ENCODE measurements at places on chromosomes 6 and 20. TPM values are rescaled to one million over a fixed set of nuclear protein-coding genes. Genes with fewer than 3 reads are reported as not detected.

DNA sequence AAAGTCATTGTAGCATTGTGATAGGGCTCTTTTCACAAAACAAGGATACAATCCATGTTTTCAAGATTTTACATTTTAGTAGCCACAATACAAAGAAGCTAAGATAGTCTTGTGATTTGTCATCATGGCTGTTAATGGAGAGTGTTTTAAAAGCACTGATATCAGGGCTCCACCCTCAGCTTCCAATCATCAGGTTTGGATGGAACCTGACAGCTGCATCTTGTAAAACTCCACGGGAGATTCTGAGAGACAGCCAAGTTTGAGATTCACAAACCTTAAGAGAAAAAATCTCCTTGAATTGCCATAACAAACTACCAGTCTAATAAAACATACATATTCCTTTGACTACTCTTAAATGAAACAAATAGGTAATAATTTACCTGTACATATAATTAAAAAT, 280.2 kb downstream of the ESR1 start:
- H3K36me3 ChIP-seq: no peaks in the 10 kb centered on the region
- no peak overlapping the region for H3K4me3 ChIP-seq
- DNase-seq: no peak
- H3K27ac ChIP-seq: no peak overlapping the region
- peaks cover 5% of the 10 kb centered on the region for H3K27me3 ChIP-seq

DNA sequence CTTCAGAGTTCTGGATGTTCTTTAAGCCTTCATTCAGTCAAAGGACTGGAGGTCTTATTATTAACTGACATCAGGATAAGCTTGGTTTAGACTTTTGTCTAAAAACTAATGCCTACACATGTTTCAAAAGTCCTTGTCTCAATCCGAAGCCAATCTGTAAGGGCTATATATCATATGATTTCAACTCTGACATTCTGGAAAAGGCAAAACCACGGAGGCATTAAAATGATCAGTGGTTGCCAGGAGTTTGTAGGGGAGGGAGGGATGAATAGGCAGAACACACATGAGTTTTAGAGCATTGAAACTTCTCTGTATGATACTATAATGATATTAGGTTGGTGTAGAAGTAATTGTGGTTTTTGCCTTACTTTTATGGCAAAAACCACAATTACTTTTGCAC, 1285.8 kb upstream of the CITED2 start:
- H3K27me3 ChIP-seq: no peaks in the 10 kb centered on the region
- H3K27ac ChIP-seq: no peak overlapping the region
- no peaks in the 10 kb centered on the region for H3K36me3 ChIP-seq
- H3K4me1 ChIP-seq: no peaks in the 10 kb centered on the region
- no peak overlapping the region for H3K4me3 ChIP-seq

Gene ADGRG6
- 0.35 TPM for total RNA-seq

DNA sequence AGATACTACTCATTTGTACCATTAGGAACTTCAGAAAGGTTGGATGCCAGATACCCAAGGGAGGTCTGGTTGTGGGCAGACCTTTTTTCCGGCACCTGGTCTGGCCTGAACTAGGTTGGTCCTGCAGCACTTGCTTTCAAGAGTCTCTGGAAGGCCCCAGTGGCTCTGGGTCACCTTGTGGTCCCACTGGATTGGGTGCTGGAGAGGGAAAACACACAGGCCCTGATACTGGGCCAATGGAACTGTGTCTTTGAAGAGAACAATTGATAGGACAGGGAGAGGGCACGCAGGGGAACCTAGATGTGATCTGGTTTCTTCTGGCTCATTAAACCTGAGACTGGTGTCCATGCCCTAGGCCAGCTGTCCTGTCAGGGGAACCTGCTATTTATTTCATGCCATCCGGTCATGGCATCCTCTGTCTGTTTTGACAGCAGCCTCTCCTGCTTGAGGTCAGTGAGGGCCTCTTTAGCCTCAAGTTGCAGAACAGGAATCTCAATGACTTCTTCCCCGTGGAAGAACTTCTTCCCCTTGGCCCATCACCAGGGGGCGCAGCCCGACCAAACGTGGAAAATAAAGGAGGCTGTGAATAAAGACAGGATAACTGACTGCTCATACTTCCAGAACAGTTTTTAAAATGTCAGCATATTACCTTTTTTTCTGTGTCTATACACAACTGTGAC, 25.0 kb downstream of the TAF8 start:
- H3K4me3 ChIP-seq: no peak overlapping the region
- DNase-seq: peak; percentile 61
- no peaks in the 10 kb centered on the region for H3K4me1 ChIP-seq
- no peak overlapping the region for H3K27ac ChIP-seq
- no peaks in the 10 kb centered on the region for H3K27me3 ChIP-seq

- peak overlapping the region; percentile 88 for H3K4me3 ChIP-seq
- peaks cover 13% of the 10 kb centered on the region for H3K36me3 ChIP-seq
- H3K27ac ChIP-seq: peak overlapping the region; percentile 88
Observed at GRCh38 chr6:119347466-119348095, 2.0 kb downstream of the MAN1A1 start.

Gene PI3
- total RNA-seq: not detected

DNA sequence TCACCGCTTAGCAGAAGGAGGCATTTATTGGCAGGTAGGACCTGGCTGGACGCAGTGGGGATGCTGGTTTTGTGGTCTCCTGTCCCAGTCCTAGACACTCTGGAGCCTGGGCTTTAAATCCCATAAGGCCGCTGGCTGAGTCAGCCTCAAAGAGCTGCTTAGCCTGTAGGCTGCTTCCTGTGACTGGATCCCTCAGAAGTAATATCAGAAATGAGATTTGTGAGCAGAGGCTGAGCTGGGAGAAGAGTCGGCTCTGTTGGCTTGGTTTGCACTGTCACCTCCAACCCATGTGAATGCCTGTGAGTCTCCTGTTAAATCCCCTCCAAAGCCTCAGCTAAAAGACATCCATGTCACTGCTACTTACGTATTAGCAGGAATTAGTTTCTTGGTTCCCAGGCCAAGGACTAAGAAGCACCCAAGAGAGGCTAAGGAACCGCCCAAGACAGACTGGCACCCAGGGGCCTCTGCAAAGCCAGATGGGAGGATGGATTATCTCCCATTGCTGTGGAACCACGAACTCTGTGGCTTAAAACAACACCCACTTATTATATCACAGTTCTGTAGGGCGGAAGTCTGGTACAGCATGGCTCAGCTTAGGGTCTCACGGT, 289.4 kb downstream of the CDC5L start:
- peaks cover 7% of the 10 kb centered on the region for H3K27me3 ChIP-seq
- no peak for DNase-seq
- H3K4me3 ChIP-seq: no peak overlapping the region
- no peak overlapping the region for H3K27ac ChIP-seq
- H3K4me1 ChIP-seq: peaks cover 2% of the 10 kb centered on the region

DNA sequence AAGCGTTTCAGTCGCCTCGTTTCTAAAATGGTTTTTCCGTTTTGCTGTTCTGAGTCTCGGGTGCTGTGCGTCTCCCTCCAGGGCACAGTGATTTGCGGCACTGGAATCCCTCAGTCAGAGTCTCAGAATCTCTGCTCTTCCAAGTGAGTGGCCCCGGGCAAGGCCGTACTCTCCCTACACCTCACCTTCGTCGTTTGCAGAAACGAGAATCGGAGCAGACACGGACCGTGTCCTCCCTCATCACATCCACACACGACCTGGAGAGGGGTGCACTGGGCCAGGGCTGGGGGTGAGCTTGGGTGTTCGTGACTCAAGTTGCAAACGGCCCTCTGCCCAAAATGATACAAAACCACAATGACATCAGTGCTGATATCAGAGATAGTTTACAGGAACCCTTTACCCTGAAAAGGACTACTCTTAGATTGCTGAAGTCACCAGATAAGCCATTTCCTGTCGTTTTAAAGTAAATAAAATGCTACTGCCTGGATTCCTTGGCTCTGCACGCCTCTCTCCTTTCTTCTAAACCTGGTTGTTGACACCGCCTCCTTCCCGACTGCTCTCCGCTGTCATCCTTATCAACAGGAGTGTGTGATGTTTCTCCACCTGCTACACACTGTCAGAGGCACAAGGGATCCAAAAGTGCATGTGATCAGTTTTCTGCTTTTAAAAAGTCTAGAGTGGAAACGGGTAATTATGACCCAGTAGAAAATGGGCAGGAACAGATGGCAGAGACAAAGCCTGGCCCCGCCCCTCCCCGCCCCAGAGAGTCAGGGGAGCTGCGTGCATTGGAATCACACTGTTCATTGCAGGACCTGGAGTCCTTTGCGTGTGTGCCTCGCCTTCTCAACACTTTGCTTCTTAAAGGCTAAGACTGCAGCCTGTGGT, 38.4 kb downstream of the KIF25 start:
- peaks cover 11% of the 10 kb centered on the region for H3K27me3 ChIP-seq
- DNase-seq: no peak
- peak overlapping the region; percentile 41 for H3K4me3 ChIP-seq
- no peak overlapping the region for H3K27ac ChIP-seq
- H3K4me1 ChIP-seq: peaks cover 3% of the 10 kb centered on the region

- H3K4me3 ChIP-seq: no peak overlapping the region
- H3K27ac ChIP-seq: no peak overlapping the region
- H3K4me1 ChIP-seq: peaks cover 25% of the 10 kb centered on the region
- DNase-seq: no peak
Observed at GRCh38 chr6:36666826-36667591, 11.5 kb upstream of the CDKN1A start.

- peaks cover 9% of the 10 kb centered on the region for H3K27me3 ChIP-seq
- H3K36me3 ChIP-seq: no peaks in the 10 kb centered on the region
- H3K4me3 ChIP-seq: no peak overlapping the region
- H3K27ac ChIP-seq: no peak overlapping the region
- DNase-seq: no peak
Observed at GRCh38 chr20:44089987-44090674, 96.9 kb downstream of the JPH2 start.

Gene HNF4A
- not detected for total RNA-seq

- no peaks in the 10 kb centered on the region for H3K4me1 ChIP-seq
- H3K36me3 ChIP-seq: peaks cover 3% of the 10 kb centered on the region
- no peak overlapping the region for H3K27ac ChIP-seq
- H3K4me3 ChIP-seq: no peak overlapping the region
- peaks cover 19% of the 10 kb centered on the region for H3K27me3 ChIP-seq
Observed at GRCh38 chr6:25205629-25206028, 73.5 kb upstream of the CARMIL1 start.

DNA sequence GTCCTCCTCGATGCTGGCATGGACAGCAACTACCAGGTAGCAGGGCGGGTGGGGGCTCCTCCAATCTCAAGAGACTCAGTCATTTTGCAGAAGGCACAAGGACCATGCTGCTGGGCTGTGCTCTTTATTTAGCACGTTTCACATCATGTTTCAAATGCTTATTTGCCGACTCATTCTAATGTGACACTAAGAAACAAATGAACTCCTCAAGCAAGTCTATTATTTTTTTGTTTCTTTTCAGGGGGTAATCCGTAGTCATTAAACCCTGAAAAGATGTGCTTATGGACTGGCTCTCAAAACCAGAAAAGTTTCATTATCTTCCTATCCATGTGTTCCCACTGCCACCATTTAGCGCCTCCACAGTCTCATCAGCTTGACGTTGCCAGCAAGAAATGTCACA, 92.9 kb downstream of the ANKS1A start:
- no peak overlapping the region for H3K4me3 ChIP-seq
- no peak for DNase-seq
- no peaks in the 10 kb centered on the region for H3K27me3 ChIP-seq

DNA sequence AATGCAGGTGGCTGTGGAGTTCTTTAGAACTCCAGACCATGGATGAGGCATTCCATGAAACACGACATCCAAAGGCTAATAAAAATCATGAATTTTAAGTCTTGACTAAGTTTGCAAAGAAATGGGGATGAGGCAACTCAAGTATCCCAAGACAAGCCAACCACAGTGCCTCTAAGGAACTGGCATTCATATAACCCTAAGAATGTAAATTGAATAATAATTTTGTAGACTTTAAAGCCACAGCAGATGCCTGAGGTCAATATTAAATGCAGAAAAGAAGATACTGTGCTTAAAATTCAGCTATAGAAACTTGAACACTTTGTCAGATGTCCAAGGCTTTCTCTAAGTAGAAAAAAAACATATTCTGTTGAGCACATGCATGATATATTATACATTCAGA, 54.5 kb downstream of the TFAP2B start:
- H3K27ac ChIP-seq: no peak overlapping the region
- no peak overlapping the region for H3K4me3 ChIP-seq
- DNase-seq: no peak
- H3K27me3 ChIP-seq: no peaks in the 10 kb centered on the region

Gene COL11A2
- total RNA-seq: 1.3 TPM

DNA sequence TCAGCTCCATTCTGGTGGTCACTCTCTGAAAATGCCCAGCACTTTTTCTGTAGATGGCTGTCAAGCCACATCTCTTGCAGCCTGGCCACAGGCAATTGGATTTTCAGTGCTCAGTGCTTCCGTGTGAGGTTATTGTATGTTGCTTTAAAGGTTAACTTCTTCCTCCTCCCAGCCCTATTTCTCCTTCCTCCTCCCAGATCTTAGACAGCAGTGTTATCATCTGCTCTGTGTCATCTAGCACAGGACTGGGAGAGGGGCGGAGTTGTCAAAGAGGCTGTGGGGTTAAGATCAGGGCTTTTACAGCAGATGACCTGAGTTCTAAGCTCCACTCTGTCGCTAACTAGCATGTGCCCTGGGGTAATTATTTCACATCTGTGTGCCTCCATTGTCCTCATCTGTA, 129.0 kb downstream of the PHACTR3 start:
- H3K4me1 ChIP-seq: no peaks in the 10 kb centered on the region
- no peak for DNase-seq
- peaks cover 2% of the 10 kb centered on the region for H3K27me3 ChIP-seq
- H3K4me3 ChIP-seq: no peak overlapping the region
- no peak overlapping the region for H3K27ac ChIP-seq

Gene EDN3
- total RNA-seq: 0.10 TPM

Gene FAM184A
- 8.3 TPM for total RNA-seq

- no peaks in the 10 kb centered on the region for H3K36me3 ChIP-seq
- no peak overlapping the region for H3K27ac ChIP-seq
- no peak for DNase-seq
- no peak overlapping the region for H3K4me3 ChIP-seq
Observed at GRCh38 chr20:57738484-57738883, 28.7 kb upstream of the PMEPA1 start.

Gene SCUBE3
- total RNA-seq: not detected

DNA sequence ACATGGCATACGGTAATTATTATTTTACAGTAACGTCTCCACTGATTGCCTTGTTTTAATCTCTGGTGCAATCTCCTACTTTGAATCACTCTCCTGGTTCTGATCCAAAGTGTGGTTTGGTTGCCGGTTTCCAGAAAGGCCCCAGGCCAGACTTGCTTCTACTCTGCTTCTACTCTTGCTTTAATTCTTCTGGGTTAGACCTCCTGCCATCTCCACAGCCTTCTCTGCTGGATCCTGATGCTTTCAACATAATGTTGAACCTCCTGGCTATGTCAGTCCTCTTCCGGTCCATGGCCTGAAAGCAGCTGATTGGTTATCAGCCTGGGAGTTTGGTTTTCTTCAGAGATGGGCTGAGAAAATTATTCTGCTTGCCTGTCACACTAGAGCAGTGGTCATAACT, 266.5 kb upstream of the RIMS1 start:
- no peaks in the 10 kb centered on the region for H3K27me3 ChIP-seq
- H3K36me3 ChIP-seq: no peaks in the 10 kb centered on the region
- no peak for DNase-seq
- no peak overlapping the region for H3K27ac ChIP-seq

Data from activated CD4-positive, alpha-beta T cell treated with anti-CD3 and anti-CD28 coated beads, Interleukin-2, amount 10 ng/mL, durations not matched to agents 7 days and 5 days (primary cell).